ENCODE measurements at places on chromosomes 12 and 14.

DNA sequence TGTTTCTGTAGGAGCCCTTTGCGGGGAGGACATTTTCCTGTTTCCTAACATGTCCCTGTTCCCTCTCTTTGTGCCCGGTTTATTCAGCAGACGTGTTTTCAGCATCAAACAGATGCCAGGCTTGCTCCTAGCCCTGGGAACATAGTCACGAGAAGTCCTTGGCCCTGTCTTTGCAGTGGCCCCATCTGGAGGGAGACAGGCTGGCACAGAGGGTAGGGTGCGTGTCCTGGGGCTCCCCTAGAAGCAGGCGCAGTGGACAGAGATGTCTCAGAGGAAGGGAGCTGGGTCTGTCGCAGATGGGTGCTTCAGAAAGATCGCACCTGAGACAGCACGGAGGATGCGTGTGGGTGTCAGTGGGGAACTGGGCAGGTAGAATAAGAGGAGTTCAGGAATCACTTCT, 75.0 kb upstream of the DYNC1H1 start:
- no peak for DNase-seq

DNA sequence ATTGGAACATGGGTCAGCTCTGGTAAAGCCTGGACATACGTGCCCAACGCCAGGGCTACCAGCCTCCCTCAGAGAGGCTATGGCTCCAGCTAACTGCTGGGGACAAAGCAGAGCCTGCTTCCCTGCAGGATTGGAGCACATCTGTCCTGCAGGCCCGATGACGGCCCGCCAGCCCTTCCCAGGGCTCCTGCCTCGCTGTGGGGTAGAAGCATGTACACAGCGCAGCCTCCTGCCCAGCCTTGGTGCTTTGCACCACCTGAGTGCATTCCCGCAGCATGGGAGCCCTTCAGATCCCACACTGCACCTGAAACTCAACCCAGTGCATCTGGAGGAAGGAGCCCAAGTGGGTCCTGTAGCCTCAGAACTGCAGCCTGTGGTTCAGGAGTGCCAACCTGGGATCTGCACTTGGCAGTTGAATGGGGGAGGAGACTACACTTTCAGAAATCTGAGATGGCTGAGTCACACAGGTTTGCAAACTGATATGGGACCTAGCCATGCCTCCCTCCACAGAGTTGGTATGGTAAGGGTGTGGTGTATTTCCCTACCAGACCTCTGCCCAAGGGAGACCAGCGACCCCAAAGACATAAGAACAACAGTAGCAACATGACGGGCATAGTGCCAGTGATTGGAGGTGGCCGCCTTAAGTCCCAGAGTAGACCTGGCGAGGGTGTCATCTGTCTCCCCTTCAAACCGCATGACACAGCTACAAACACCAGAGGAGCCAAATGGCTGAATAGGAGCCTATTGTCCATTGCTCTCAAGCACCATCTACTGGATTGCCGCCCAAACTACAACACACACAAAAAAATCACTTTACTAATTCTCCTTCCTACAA, 273.9 kb upstream of the MIS18BP1 start:
- DNase-seq: peak; percentile 0

GRCh38 chr14:53528185-53528671, 375.1 kb upstream of the DDHD1 start:
- peak; percentile 31 for DNase-seq

DNA sequence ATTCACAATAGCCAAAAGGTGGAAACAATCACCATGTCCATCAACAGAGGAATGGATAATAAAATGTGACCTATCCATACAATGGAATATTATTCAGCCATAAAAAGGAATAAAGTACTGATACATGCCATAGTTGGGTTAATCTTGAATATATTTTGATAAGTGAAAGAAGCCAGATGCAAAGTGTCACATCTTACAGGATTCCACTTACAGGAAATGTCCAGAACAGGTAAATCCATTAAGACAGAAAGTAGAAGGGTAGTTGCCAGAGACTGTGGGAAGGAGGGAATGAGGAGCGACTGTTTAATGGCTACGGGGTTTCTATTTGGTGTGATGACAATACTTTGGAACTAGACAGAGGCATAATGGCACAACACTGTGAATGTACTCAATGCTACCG, 171.6 kb downstream of the KSR2 start:
- no peak for DNase-seq

DNA sequence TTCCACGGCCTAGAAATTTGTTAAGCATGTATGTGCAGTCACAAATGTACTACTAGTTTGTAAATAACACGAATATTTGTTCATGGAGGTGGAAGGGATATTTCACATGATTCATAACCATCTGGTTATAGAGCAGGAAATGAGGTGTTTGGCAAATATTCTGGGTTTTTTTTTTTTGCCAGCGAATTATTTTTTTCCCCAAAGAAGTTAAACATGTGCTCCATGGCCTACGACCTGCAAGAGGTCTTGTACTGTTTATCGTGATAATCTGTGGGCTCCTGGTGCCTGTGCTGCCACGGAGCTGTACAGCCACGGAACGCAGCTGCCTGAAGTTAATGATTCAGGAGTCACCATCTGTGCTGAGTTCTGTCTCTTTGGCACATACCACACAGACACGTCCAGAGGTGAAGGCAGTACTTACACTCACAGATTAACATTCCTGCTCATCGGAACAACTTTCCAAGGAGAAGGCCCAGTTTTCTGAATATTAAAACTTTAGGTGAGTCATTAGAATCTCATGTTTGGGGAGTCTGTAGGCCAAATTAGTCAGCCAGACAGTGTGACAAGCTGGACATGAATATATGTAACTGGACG, 156.3 kb downstream of the TMX1 start:
- peak; percentile 98 for DNase-seq

- DNase-seq: peak; percentile 51
Measured at GRCh38 chr12:25194214-25194613, 746 bp downstream of the DNAI7 start.

DNA sequence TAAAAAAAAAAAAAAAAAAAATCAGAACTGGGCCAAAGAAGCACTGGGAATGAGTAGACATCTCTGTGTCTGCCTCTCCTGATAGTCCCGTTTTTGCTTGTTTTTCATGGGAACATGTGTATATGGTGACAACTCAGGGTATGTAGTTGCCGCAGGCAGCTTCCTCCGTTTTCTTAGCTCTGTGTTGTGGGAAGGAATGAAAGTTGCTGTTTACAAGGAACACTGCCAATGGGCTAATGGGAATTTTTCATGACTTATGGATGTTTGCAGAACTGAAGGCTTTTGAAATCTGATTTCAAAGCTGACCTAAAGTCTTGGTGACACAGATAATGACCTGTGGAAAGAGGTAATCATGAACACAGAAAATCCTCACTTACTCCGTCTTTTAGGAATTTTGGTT, 146.4 kb upstream of the BTG1 start:
- no peak for DNase-seq

DNA sequence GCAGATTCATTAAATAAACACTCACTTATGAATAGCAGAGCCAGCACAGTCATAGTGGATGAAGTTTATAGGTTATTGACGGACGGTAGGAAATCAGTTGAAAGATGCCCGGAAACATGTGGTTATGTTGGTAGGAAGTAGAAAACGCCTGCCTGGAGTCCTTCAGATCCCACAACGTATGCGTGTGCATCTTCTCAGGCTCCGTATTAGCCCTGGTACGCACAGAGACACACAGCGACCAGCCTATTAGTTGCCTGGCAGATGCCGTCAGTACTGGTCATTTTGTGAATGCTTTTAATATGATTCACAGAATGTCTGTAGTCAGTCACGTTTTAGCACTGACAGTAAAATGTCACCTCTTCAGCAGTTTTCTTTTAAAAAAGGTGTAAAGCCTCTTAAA, 196.4 kb downstream of the RGS6 start:
- no peak for DNase-seq

- DNase-seq: no peak
Measured at GRCh38 chr12:123779551-123779950, 17.4 kb downstream of the DNAH10 start.

DNA sequence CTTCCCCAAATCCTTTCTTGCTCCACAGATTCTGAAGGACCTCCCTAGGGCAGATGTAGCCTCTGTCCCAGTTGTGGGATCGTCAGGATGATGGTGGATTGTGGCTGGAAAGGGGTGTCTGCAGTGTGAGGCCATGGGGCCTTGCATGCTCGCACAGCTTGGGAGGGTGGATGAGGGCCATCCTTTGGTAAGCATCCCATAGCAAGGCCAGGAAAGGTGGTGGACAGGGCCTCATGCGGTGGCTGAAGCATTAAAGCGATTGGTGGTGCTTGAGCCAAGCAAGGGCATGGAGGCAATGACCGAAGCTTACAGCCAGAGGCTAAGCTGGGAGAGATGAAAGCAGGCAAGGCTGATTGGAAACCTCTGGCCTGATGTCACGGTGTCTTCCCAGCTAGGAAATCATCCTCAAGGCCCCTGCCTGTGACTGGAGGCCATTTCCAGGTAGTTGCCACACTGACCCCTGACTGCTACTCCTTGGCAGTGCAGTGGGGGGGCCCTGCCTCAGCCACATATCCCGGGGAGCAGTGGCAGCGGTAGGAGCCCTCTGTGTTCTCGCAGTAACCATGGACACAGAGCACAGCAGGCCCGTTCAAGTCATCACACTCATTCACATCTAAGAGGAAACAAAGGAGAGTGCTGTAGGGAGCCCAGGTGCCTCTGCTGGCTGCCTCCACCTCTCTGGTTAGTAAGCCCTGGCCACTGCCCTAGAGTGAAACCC, 7.0 kb downstream of the ISCA2 start:
- no peak for DNase-seq

- DNase-seq: no peak
Measured at GRCh38 chr12:26466726-26467125, 271.4 kb downstream of the SSPN start.

GRCh38 chr14:67704484-67705089, 2.9 kb downstream of the RDH12 start:
- peak; percentile 46 for DNase-seq

DNA sequence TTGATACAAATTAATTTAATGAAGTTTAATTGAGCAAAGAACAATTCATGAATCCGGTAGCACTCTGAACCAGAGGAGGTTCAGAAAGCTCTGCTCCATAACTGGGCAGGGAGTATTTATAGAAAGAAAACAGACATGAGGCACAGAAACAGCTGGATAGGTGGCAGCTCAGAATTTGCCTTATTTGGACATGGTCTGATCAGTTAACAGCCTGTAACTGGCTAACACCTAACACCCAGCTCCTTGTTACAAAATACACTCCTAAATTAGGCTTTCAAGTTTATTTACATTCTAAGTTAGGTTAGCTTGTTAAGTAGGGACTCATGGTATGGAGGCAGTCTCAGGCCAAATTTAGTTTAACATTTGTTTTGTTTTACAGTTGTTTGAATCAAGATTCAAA, 67.8 kb upstream of the TMCC3 start:
- no peak for DNase-seq

DNA sequence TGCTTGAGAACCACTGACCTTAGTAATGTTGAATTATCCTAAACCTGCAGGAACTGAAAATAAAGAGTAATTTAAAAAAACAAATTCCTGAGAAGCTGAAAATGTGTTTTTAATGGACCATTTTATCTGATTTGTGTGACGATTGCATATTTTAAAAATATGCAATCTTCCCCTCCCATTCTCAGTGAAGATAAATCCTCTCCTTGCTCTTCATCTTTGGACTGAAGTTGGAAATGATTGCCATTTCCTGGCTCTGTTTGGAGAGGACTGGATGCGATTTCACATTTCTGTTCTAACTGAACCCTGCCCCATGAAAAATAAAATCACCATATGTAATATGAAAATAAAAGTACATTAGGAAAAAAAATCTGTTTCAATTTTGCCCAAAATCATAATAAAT, 216.3 kb downstream of the SLC6A15 start:
- DNase-seq: peak; percentile 71

DNA sequence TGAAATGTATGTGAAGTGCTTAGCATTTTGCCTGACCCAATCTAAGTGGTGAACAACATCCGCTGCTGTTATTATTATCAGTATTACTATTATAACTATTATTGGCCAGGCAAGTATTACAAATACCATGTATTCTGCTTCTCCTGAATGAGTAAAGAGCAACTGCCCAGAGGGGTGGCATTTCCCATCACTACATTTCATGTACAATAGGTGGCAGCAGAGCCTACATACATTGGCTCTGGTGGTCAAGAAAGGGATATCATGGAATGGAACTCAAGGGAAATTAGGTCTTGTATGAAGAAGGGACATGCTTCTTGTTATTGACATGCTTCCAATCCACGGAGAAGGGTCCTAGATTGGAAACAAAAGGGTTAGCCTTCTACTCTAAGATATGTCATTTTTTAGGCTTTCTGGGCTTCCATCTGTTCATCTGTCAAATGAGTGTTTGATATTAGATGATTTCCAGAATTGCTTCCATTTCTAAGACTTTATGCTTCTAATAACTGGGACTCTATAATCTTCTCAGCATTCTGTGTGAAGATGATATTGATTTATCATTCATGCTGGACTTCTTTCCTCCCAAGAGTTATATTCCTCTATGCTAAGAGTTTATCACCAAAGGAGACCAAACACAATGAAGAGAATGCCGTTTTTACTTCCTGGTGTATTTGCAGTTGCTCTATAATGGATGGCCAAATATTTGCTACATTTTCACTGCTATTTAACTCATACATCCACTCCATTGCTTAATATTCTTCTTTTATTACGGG, 239.1 kb downstream of the SSPN start:
- peak; percentile 65 for DNase-seq

DNA sequence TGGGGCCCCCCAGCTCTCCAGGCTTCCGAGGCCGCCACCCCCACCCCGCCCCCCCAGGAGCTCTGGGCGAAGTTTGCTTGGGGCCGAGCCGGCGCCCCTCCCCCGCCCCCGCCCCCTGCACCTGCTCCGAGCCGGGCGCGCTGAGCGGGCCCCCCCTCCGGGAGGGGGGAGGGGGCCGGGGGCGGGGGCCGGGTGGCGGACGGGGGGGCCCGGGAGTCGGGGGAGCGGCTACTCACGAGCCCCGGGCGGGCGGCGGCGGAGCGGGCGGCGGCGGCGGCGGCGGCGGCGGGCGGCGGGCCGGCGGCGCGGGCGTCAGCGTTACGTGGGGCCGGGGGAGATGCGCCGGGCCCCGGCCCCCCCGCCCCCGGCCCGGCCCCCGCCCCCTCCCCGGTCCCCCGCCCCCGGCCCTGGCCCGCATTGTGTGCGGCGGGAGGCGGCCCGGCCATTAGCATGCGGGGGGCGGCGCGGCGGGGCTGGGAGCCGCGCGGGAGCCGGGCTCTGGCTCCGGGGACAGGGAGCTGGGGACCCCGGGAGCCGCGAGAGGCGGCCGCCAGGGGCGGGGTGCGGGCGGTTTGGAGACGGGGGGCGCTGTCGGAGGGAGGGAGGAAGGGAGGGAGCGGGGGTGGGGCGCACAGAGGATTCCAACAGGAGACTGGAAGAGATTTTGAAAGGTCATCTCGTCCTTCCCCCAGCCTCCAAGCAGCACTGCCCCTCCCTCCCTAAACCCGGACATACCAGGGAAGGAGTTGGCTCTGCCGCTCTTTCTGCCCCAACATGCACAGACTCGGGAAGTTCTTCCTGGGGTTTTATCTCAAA, at the start of gene ZNF219:
ZNF219 (minus strand) TSS at position 580 of the 816 bp plus-strand sequence. CDS start 5,064 bp downstream, outside the sequence.
- DNase-seq: peak; percentile 47

- DNase-seq: no peak
Measured at GRCh38 chr14:92315050-92315805, 7.7 kb upstream of the SLC24A4 start.

Measured in fibroblast of upper back skin (primary cell).